ENCODE measurements at places on chromosomes 5 and 9. TPM values are rescaled to one million over a fixed set of nuclear protein-coding genes. Genes with fewer than 3 reads are reported as not detected.

GRCh38 chr5:110475529-110475928 lies 250.9 kb downstream of the TMEM232 start:
- DNase-seq: no peak
- H3K36me3 ChIP-seq: peaks cover 9% of the 10 kb centered on the region
- no peak overlapping the region for H3K27ac ChIP-seq
- no peaks in the 10 kb centered on the region for H3K4me1 ChIP-seq

DNA sequence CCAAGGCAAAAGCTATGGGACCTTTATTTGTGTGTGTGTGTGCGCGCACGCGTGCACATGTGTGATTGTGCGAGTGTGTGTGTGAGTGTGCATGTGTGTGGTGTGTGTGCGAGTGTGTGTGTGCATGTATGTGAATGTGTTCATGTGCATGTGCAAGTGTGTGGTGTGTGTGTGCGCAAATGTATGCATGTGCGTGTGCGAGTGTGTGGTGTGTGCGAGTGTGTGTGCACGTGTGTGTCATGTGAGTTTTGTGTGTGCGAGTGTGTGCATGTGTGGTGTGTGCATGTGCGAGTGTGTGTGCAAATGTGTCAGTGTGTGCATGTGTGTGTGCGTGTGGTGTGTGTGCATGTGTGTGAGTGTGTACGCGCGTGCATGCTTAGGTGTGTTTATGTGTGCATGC lies 11.1 kb upstream of the GLT6D1 start:
- no peaks in the 10 kb centered on the region for H3K4me1 ChIP-seq
- H3K36me3 ChIP-seq: peaks cover 5% of the 10 kb centered on the region
- H3K4me3 ChIP-seq: no peak overlapping the region

The SOHLH1 gene
- not detected for total RNA-seq

DNA sequence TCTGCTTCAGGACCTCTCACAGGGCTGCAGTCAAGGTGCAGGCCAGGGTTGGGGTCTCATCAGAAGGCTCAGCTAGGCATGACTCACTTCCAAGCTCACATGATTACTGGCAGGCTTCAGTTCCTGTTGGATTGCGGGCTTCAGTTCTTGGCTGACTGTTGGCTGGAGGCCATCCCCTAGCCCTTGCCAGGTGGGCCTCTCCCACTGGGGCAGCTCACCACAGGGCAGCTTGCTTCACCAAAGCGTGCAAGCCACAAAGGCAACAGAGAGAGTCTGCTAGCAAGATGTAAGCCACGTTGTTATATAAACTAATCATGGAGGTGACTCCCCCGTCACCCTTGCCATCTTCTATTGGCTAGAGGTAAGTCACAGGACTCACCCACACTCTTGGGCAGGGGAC lies 14.4 kb downstream of the CPLX2 start:
- no peak overlapping the region for H3K27ac ChIP-seq
- no peak overlapping the region for H3K4me3 ChIP-seq
- DNase-seq: no peak
- H3K36me3 ChIP-seq: no peaks in the 10 kb centered on the region

DNA sequence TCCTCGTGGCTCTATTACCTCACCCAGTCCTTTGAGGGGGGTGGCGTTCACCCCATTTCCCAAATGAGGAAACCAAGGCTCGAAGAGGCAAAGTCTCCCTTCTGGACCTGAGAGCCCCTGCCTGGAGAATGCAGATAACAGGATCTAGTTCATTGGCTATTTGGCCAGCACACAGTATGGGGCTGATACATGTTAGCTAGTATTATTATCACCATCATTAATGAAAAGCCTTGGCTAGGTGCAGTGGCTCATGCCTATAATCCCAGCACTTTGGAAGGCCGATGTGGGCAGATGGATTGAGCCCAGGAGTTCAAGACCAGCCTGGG lies 4.3 kb downstream of the SH3GLB2 start:
- H3K27me3 ChIP-seq: no peaks in the 10 kb centered on the region
- H3K27ac ChIP-seq: no peak overlapping the region
- peaks cover 27% of the 10 kb centered on the region for H3K4me1 ChIP-seq
- H3K36me3 ChIP-seq: no peaks in the 10 kb centered on the region

DNA sequence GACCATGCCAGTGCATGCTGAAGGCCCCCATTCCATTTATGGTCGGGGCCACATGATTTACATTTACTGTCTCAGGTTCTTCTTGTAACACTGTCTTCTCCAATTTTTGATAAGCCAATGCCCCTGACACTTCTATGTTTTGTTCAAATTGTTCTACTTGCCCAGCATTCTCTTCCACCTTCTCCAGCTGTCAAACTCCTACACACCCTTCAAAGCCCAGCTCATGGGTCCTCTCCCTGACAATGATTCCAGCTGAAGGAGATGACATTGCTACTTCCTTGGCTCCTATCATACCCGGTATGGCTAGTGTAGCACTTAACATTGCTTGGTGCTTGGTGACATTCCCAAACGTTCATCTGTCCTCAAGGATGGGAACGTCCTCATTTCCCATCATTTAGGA lies 41.1 kb upstream of the KCNMB1 start:
- no peak for DNase-seq
- H3K4me1 ChIP-seq: no peaks in the 10 kb centered on the region
- H3K36me3 ChIP-seq: no peaks in the 10 kb centered on the region
- no peak overlapping the region for H3K27ac ChIP-seq
- H3K4me3 ChIP-seq: no peak overlapping the region
- H3K27me3 ChIP-seq: peaks cover 19% of the 10 kb centered on the region

The GOLM1 gene
- 1.2 TPM for total RNA-seq

The AMACR gene
- total RNA-seq: 6.7 TPM

GRCh38 chr5:96753848-96754247 lies 53.9 kb downstream of the ERAP1 start:
- no peak for DNase-seq
- H3K27ac ChIP-seq: peak overlapping the region; percentile 72
- peaks cover 14% of the 10 kb centered on the region for H3K4me1 ChIP-seq
- peaks cover 9% of the 10 kb centered on the region for H3K36me3 ChIP-seq

The IL13 gene
- 16.3 TPM for total RNA-seq

- peaks cover 15% of the 10 kb centered on the region for H3K4me1 ChIP-seq
- H3K27ac ChIP-seq: no peak overlapping the region
- peaks cover 5% of the 10 kb centered on the region for H3K36me3 ChIP-seq
- H3K27me3 ChIP-seq: peaks cover 60% of the 10 kb centered on the region
- H3K4me3 ChIP-seq: no peak overlapping the region
Observed at GRCh38 chr5:2754581-2755075, 3.2 kb upstream of the IRX2 start.
